Mesenteric fat pad (tissue), 1 donor: ENCODE measurements at places on chromosomes 2 and 18.

DNA sequence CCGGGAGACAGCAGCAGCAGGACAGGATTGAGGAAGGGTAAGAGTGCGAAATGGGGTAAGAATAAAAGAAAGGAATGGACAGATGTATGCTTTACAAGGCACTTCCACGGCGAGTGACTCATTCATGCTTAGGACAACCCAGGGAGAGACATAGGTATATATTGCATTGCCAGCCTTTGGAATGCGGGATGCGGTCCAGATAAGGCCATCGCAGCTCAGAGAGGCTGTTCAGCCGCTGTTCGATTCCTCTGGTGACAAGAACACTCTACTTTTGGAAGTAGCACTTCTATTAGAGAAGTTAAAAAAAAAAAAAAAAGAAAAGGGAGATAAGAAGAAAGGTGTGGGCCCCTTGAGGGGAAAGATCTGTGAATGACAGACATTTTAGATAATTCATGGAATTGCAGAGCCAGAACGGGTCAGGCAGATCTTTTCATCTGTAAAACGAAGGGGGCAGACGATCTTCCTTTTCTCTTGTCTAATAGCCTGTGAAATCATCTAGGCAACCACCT, 819 bp upstream of the NCOA1 start:
- no peak for DNase-seq

- DNase-seq, result no peak
Measured at GRCh38 chr18:59005262-59005661, 134.4 kb upstream of the SEC11C start.

- no peak for DNase-seq
Measured at GRCh38 chr2:160194946-160195345, 5.1 kb downstream of the ITGB6 start.

DNA sequence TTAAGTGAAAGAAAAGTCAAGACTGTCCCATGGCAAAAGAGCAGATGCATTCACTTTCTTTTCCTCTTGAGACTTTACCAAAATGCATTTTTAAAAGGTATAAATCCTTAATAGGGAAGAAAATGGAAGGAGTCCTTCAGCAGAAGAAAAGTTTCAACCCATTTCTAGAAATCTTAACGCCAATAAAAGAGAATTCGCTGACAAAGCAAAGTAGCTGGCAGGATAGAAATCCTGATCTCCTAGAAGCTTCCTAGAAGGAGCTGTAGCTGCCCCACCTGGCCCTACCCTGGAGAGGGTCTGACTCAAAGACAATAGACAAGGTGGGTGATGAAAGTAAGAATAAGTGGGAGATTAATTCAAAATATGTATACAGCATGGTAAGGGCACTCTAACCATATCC, 144.9 kb upstream of the PKDCC start:
- DNase-seq, result no peak

- no peak for DNase-seq
Measured at GRCh38 chr18:35186291-35187034, 54.4 kb upstream of the ZNF397 start.

DNA sequence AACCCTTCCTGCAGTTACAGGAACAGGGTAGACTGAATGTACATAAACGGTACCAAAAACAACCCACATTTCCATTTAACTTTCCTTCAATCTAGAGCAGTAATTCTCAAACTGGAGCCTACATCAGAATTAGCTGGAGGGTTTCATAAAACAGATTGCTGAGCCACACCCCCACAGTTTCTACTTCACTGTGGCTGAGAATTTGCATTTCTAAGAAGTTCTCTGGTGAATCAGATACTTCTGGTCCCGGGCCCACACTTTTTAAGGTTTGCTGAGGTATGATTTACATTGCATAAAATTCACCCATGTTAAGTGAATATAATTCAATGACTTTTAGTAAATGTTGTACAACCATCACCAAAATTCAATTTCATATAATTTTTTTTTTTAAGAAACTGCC, 113.7 kb downstream of the SRBD1 start:
- no peak for DNase-seq

DNA sequence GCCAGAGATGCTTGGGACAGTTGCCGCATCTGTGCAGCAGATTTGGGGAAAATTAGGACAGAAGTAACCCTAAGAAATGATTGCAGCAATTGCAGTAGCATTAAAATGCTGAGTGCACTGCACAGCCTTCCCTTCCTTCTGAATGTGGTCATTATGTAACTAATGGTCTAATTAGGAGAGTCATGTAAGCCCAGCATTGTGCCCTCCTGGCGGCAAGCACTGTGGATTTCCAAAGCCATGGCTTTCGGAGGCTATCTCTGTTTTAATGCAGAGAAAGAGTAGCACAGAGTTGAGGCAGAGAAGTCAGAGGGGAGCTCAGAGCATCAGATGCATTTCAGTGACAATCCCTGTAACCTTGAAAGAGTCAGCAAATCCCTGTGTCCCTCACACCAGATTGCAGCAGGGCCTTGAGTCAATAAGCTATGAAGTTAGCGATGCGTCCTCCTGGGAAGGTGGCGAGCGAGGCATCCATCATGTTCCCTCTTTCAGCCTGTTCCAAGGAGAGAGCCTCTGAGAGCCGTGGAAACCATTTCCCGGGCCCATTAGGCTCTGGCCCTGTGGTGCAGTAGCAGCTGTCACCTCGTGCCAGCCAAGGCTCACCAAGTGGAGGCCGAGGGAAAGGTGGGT, 307.2 kb downstream of the FBXO15 start:
- DNase-seq, result no peak

- no peak for DNase-seq
Measured at GRCh38 chr2:140085674-140086073, 1305.5 kb upstream of the NXPH2 start.

- peak; percentile 2 for DNase-seq
Measured at GRCh38 chr2:42859006-42859552, 66.7 kb upstream of the HAAO start.

GRCh38 chr18:68564961-68565360, 149.9 kb downstream of the TMX3 start:
- DNase-seq, result no peak

- no peak for DNase-seq
Measured at GRCh38 chr18:68916734-68917133, 118.9 kb downstream of the CCDC102B start.

DNA sequence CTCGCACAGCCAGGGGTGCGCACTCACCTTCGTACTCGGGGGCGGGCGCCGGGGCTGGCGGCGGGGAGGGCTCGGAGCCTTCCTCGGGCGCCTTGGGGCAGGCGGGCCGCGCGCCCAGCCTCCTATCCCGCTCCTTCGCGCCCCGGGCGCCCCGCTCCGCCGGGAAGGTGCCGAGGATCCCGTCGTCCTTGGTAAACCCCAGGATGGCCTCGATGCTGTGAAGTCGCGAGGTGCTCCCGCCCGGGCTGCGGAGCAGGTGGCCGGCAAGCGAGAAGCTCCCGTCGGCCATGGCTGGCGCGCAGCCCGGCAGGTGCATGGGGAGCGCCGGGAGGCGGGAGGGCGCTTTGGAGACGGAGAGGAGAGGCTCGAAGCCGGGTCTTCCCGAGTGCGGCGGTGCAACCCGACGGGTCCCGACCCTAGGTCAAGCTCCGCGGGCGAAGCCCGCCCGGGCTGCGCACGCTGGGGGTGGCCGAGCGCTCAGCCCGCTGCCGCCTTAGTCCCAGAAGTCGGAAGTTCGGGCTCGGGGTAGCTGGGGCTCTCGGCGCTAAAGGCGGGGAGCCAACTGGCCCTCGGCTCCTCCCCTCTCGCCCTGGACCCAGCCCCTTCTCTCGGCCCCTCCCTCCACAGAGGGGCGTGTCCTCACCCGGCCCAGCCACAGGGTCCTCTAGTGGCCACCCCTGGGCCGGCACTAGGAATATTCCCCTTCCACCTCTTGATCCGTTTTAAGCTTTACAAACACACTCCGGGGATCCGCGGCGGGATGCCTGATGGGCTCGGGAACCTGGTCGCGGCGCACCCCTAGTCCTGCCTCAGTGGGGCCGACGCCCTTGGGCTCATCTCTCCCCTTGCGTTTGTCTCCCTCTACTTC, at the start of gene RAX:
Gene RAX, minus strand, starts transcription at position 564 of the 868 bp plus-strand sequence. Its CDS starts 248 bp downstream, at position 316.
- no peak for DNase-seq

GRCh38 chr18:28559511-28559910, 382.6 kb upstream of the CDH2 start:
- no peak for DNase-seq

DNA sequence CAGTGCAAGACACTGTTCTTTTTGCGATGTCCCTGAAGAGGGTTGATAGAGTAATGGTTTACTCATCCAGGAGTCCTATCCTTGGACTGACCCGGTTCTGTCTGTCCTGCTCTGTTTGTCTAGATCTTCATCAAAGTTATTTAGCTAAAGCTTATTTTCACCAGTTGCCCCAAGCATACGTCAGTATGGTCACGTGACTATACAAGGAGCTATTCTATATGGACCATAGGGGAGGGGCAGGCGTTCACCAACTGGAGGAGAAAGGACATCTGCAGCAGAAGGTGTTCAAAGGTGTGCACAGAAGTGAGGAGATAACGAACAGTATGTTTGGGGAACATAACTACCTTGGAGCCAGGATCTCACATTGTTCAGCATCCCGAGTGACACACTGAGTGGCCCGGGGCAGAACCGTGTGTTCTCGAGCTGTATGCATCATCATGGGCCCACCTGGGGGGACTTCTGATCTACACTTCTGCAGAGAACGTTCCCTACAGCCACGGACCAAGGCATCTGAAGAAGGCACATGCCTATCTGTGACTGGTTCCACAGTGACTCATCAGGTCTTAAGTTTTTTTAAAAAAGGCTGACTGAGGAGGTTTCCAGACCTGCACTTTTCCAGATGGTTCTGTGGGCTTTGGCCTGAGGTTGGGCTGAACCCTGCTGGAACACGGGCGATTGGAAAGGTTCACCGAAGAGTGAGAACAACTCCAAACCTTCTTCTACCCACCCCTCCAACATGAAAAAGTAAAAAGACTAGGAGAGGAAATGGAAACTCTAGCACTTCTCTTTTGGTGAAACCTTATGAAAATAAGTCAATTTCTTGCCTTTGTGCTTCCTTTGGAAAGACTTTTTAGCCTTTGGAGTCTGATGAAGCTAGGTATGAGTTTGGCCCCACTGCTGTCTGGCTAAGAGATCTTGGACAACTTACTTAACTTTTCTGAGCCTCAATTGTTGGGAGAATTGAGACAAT, 68.6 kb upstream of the YWHAQ start:
- DNase-seq, result peak; percentile 33

- DNase-seq, result no peak
Measured at GRCh38 chr2:52036024-52036423, 1004.1 kb upstream of the NRXN1 start.

GRCh38 chr2:215863687-215864086, 149.7 kb downstream of the MREG start:
- DNase-seq, result no peak

DNA sequence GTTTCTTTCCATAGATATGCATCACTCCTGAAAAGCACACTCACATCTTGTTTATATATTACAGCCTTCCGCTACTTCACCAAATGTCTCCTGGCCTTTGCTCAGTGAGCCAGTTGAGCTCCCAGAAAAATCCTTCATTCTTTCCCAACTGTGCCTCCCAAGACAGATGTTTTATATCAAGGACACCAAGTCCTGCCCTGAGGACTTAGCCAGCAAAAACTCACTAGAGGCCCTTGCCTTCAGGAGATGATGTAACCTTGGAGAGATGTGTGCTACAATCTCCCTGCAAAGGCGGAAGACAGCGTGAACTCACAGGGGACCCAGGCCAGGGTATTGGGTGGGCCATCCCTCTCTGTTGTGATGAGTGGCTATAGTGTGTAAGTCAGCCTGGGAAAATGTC, 86.1 kb upstream of the CTAGE1 start:
- DNase-seq, result no peak

GRCh38 chr2:114442510-114442909, at the start of gene DPP10:
DPP10 (plus strand) TSS chr2:114442641.
- DNase-seq, result no peak

DNA sequence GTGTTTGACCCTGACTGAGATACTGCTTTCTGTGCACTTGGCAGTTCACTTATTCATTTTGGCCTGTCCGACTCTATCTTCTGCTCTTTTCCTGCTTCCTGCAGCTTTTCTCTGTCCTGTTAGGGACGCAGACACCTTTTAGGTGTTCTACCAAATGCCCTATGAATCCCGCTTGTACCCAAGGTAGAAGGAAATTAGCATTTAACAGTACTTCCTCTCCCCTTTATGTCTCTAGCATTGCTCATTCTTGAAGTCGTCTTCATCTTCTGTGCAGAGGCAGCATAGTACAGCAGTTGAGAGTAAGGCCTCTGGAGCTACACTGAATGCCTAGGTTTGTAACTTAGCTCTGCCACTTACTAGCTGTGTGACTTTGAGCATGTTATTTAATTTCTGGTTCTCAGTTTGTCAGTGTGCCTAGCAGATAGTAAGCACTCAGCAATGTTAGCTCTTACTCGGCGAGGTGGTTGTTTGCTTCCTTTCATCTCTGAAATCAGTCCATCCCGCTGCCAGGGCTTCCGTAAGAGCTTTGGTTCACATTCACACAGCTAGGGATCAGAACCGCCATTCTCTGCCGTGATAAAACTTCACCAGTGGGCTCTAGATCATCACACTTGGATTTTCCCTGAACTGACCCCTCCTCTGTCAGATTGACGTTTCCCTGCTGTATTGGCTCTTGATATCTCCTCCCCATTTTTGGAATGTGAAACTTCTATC, 1.4 kb downstream of the CCT7 start:
- DNase-seq, result no peak

- no peak for DNase-seq
Measured at GRCh38 chr2:4908461-4908860, 783.7 kb upstream of the SOX11 start.

GRCh38 chr18:74282755-74283554, 8.8 kb downstream of the CYB5A start:
- no peak for DNase-seq
